Sigmoid colon (tissue), 7 donors: ENCODE measurements at places on chromosomes 7 and 10. TPM values are rescaled to one million over a fixed set of nuclear protein-coding genes. Genes with fewer than 3 reads are reported as not detected.

DNA sequence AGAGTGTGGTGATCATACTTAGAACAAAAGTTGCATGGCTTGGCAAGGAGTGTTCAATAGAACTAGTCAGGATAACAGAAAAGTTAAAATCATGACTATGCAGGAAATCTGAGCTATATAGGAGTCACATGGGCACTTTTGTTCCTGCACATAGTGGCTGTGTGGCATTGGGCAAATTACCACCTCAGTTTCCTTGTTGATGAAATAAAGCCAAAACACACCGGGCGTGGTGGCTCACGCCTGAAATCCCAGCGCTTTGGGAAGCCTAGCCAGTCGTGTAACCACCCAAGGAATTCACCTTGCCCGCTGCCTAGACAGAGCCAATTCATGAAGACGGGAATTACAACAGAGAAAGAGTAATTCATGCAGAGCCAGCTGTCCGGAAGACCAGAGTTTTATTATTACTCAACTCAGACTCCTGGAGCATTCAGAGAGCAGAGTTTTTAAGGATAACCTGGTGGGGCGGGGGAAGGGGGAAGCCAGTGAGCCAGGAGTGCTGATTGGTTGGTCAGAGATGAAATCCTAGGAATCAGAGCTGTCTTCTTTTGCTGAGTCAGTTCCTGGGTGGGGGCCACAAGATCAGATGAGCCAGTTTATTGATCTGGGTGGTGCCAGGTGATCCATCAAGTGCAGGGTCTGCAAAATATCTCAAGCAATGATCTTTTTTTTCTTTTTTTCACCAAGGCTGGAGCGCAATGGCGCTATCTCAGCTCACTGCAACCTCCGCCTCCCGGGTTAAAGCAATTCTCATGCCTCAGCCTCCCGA is 6.4 kb upstream of the MKRN1 start:
- no peak for DNase-seq

GRCh38 chr7:139341058-139341775 is at the start of gene FMC1:
Gene FMC1 (plus strand): TSS chr7:139341337. CDS start chr7:139341385, 48 bp downstream.
- peak; percentile 98 for DNase-seq

GRCh38 chr10:22339761-22340328 is 5.5 kb upstream of the SPAG6 start:
- no peak for DNase-seq

GRCh38 chr7:48004032-48004431 is 24.6 kb upstream of the HUS1 start:
- no peak for DNase-seq

The FANK1 gene
- not detected for total RNA-seq

The FBXL13 gene
- total RNA-seq = 2.5 TPM

The NXPH1 gene
- not detected for total RNA-seq

The TFR2 gene
- not detected for total RNA-seq

The PHKG1 gene
- 3.2 TPM for total RNA-seq

DNA sequence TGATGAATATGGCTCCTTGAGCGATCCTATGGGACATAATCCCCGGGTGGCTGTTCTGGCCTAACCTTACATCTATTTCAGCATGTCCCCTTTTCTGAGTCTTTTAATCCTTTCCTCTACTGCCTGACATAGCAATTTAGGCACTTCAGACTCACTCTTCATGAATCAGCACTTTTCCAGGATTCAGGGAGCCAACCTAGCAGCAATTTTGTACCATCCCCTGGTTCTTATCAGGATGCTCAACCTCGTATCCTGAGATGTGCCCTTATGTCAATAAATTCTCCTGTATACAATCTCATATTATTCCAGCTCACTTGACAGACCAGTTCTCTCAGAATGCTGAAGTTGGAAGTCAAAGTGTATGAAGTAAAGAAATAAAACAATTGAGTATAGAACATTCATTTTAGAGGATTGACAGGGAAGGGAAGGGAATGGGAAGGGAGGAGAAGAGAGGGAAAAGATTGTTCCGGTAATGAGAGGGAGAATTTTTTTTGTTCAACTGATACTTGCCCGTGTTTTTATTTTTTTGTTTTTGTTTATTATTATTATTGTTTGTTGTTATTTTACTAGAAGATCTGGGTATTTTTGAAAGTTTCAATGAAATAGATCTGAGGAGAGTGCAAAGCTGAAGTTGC is 8.2 kb upstream of the ZC3HAV1 start:
- no peak for DNase-seq

- DNase-seq = no peak
Measured at GRCh38 chr7:33970536-33970935, 65.2 kb downstream of the BMPER start.

The TRIL gene
- 6.1 TPM for total RNA-seq

DNA sequence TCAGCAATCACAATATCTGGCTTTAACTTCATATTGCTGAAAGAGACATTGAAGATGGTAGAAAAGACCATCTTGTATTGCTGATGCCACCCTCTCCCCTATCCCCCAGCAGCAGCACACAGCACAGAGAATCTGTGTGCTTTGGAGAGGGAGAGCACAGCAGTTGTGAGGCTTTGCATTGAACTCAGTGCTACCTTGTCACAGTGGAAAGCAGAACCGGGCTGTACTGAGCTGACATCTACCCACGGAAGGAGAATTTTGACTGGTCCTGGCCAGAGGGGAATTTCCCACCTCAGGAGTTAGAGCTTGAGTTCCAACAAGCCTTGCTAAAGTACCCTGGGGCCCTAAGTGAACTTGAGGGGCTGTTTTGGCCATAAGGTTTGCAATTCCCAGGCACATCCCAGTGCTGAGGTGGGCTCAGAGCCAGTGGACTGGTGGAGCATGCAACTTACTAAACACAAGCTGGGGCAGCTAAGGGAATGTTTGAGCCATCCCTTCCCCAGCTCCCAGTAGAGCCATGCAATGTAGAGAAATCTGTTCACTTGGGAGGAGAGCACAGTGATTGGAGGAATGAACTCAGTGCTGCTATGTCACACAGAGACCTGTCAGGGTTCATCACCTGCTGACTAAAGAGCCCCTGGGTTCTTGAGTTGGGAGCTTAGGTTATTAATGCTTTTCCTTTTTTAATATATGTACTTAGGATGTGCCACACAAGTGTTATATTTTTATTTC is 62.1 kb downstream of the OR13A1 start:
- no peak for DNase-seq

GRCh38 chr7:99072126-99072525 is 71.8 kb downstream of the SMURF1 start:
- no peak for DNase-seq
